ENCODE measurements at places on chromosomes 12 and 14.

DNA sequence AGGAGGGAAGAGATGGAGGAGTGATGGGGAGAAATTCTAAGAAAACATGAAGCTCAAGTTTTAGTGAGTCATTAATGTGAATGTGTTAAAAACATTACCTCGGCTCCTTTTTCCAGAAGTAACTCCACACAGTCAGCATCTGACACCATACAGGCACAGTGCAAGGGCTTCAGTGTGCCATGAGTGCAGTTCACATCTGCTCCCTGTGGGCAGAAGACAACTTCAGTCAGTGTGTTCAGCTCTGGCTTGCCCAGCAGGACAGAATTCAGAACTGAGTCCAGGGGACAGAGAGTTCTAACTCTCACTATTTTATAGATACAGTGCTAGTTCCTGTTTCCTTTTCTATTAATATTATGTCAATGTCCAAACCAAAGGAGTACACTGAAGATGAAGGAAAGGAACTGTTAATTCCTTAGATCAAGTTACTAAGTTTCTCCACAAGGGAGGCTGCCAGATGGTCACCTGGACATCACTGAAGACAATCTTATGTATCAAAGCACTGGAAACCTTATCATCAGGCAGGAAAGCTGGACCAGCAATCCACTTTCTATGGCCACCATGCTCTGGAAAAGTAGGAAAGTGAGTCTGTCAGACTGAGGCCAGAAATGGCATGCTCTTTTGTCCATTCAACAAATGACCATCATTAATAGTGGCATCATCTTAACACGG, 6.1 kb downstream of the ASB8 start:
- peak; percentile 15 for DNase-seq

DNA sequence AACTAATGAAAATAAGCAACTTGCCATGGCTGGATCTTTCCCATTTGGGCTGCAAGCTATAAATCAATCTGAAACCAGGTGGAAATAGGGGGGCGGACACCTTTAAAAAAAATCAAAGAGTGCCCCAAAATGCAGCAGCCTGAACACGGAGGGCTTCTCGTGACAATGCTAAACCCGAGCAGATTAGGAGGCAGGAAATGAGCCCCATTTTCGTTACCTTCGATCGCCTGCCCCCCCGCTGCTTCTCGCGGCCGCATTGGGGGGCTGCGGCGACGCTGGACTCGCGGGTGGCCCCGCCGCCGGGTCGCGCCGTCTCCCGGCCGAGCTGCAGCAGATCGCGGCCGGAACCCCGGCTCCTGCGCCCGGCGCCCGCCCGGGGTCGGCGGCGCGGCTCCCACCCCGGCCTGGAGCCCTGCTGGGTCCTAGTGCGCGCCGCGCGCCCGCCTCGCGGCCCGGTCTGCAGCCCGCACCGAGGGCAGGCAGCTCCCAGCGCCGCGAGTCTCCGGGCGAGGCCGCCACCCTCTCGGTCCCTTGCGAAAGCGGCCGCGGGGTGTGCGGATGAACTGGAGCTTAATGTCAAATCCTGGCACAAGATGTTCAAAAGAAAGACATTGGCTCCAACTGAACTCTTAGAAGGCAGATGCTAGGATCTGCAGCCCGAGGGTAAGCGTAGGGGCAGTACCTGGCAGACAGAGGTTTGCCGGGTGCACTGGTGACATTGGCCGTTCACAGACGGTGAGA, 201.9 kb upstream of the FOXN3 start:
- DNase-seq = peak; percentile 85

GRCh38 chr12:50595667-50596066, 90.9 kb downstream of the DIP2B start:
- DNase-seq = no peak

DNA sequence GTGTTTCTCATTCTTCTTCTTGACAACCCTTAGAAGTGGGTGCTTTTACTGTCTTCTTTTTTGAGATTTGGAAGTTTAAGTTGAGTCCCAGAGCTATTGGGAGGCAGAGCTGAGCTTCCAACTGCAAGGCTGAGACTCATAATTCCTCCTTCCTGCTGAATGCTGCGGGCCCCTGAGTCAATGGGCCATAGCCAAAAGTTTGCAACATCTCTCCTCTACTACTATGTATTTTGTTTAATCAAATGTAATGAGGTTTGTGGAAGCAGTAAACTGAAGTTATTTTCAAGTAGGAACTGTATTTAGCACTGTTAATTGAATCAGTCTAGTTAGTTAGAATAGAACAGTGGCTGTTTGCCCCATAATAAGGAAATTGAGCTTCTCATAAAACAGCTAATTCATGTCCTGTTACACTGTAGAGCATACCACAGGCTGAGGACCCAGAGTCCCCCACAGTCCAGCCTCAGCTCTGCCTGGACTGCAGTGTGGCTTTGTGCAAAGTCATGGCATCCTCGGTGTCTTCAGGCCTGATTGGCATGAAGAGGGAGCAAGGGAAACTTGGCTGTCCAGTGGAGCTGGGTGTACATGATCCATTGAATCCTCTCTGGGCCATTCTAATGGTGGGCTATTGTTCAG, 631.7 kb downstream of the VRK1 start:
- DNase-seq = no peak

GRCh38 chr14:55731881-55732498, 152.0 kb downstream of the KTN1 start:
- DNase-seq = peak; percentile 68

GRCh38 chr12:132588821-132589669, 21.3 kb downstream of the LRCOL1 start:
- DNase-seq = no peak

DNA sequence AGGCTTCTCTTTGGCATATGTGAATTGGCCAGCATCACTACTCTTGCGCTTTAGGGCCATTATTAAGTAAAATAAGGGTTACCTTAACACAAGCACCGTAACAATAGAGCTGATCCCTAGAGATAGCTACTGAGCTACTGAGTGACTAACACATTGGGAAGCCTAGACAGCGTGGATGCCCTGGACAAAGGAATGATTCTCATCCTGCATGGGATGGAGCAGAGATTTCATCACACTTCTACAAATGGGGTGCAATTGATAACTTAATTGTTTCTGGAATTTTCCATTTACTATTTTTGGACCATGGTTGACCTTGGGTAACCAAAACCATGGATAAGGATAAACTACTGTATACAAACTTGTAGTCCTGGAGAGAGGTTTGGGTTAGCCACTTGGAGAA, 57.1 kb downstream of the FBXO34 start:
- DNase-seq = no peak

DNA sequence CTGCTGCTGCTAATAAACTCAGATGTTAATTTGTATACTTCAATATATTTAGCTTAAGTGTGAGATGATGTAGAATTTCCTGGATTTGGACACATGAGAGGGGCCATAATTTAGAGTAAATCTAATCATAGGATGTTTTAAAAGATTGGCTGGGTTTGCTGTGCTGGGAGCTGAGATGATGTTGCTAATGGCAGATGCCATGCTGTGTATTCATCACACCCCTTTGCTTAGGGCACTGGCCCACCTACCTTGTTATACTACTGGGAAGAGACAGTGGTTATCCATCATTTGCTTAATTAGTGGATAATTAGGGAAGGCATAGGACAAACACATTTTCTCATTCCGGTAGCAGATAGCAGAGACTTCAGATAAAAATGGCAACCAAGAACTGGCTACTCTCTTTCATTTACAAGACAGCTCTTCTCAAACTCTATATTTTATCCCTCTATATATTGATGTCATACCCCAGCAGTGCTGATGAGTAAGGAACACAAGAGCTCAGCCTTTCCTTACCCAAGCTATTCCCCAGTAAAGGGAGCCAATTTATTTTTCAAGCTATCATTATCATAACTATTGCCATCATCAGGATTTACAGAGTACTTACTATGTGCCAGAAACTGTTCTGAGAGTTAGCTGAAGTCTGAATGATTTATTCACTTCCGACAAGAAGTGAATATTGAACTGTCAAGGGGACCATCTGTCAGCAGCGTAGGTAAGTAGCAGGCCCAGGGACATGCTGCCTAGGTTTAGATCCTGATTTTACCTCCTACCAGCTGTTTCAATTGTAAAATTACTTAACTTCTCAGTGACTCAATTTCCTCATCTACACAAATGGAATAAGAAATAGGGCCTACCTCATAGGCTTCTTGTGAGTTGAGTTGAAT, 204.6 kb upstream of the FLRT2 start:
- DNase-seq = peak; percentile 94

- DNase-seq = peak; percentile 9
Measured at GRCh38 chr12:109927622-109928021, 27.5 kb downstream of the TCHP start.

DNA sequence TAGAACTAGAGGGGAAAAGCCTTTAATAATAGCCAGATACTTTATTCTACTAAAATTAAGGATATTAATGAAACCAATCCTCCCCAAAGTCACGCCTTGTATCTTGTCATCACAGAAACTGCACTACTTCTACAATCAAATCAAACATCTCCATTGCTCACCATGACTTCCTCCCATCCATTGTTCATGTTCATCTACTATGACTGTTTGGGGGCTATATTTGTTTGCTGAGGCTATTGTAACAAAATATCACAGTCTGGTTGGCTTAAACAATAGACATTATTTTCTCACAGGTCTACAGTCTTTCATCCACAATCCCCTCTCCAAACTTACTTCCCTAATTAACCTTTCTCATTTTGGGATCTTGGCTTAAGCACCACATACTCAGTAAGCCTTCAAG, 193.6 kb upstream of the FSCB start:
- DNase-seq = no peak

DNA sequence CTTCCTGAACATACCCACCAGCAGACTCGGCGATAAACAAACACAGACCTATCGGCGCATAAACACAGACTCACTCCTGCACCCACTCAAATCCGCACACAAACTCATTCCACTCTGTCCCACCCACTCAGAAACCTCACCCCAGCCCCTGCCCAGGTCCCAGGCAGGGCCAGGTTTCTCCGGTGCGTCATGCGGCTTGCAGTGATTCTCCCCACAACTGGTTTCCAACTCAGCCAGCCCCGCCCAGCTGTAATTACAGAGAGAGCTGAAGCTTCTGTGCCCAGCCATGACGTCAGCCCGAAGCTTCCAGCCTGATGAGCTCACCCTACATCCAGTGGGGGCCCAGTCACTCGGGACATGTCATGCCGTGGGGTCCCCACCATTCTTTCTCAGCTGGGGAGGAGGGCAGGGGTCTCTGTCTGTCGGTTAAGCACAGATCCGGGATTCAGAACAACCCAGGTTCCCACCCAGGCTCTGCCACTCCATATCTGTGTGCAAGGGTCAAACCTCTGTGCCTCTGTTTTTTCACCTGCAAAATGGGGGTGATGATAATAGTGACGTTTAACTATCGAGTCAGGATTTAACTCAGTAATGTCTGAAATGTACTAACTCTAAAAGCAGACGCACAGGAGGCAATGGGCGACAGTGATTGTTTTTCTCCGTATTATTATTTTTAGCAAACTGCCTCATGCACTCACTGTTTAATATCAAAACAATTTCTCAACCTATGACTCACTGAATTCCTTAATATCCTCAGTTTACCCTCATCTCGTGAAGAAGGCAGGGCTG, 2.3 kb upstream of the HSPB8 start:
- no peak for DNase-seq

DNA sequence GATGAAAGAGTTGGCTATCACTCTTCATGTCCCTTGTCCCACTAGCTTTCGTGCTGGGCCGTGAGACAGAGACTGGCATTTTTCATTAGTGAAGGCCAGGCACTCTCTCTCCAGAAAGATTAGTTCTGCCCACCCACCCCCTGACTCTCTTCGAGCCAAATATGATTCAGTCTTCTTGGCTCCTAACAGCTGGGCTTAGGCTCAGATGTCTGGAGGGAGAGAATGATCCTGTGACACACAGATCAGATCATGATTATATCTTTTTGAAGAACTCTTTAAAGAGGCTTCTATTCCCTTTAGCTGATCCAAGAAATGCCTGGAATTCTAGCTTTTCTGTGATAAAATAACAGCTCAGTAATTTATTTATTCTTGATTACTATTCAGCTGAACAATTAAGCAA, 5.2 kb upstream of the GNG2 start:
- DNase-seq = peak; percentile 8

GRCh38 chr12:105267711-105268110, 31.7 kb upstream of the APPL2 start:
- no peak for DNase-seq

DNA sequence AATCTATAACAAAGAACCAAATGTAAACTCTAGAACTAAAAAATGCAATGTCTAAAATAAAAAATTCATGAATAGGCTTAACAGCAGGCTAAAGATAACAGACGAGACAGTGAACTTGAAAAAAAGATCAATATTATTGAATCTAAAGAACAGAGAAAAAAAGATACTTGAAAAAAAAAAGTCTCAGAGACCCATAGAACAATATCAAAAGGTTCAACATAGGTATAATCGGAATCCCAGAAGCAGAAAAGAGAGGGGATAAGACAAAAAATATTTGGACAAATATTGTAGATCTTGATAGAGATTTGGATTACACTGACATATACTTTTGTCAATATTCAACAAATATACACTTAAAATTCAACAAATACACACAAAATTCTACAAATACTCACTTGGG, 56.6 kb downstream of the TC2N start:
- DNase-seq = no peak

DNA sequence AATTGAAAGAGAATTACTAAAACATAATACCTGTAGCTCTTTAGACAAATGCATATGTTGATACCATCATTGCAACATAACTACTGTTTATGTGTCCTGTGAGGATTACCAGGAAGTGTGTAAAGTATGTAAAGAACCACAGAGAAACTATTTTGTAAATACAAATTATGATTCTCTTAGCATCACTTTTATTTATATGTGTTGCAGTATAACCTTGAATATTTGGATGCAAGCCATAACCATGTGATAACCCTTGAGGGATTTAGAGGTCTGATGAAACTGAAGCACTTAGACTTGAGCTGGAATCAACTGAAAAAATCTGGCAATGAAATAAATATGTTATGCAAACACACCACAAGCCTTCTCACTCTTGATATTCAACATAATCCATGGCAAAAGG, 77.5 kb downstream of the LRRC9 start:
- no peak for DNase-seq

DNA sequence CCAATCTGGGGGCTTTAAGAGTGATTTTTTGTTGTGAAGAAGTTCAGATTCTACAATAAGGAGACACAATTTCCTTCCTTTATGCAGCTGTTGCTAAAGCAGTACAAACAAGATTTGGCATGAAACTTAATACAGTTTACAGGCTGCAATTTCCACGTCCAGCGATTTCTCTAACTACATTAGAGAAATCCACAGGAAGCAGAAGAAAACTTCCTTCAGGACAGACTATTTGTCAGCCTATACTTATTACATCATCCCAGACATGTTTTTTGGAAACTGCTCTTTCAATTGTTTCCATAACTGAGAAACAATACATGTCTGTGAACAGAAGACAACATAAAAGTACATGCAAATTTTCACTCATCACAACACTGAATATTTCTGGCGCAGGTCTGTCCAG, 204.3 kb downstream of the TTC7B start:
- no peak for DNase-seq

DNA sequence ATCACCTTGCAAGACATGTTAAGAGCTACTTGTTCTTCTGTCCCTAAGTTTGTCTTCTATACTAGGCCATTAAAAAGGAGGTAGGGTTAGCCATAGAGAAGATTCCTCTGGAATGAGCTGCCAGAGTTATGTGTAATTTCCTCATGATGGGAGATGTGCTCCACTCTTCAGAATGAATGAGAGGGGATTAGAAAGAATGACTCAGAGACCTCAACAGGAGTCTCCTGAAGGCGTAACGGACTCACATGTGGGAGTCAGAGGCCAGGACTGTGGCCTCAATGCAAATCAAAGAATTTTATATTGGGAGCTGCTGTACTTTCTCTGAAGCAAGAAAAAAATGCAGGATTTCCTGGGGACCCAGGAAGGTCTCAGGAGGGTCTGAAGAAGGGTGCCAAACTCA, 87.8 kb upstream of the ATXN7L3B start:
- DNase-seq = no peak

Data from NCI-H524 (cell line).